ENCODE measurements at places on chromosomes 3 and 15. TPM values are rescaled to one million over a fixed set of nuclear protein-coding genes. Genes with fewer than 3 reads are reported as not detected.
A peak's percentile ranks its signal among the peaks of the same experiment; 100 is the strongest.

The GRAMD1C gene
- total RNA-seq: 12.1 TPM

The CLDN18 gene
- not detected for total RNA-seq

The STX19 gene
- not detected for total RNA-seq

The BFSP2 gene
- total RNA-seq: not detected

The FGF7 gene
- 97.7 TPM for total RNA-seq

The GOLGA6L10 gene
- 0.49 TPM for total RNA-seq

The INTS14 gene
- 31.7 TPM for total RNA-seq

The SCN11A gene
- total RNA-seq: 0.25 TPM

The CPEB1 gene
- total RNA-seq: 40.9 TPM

DNA sequence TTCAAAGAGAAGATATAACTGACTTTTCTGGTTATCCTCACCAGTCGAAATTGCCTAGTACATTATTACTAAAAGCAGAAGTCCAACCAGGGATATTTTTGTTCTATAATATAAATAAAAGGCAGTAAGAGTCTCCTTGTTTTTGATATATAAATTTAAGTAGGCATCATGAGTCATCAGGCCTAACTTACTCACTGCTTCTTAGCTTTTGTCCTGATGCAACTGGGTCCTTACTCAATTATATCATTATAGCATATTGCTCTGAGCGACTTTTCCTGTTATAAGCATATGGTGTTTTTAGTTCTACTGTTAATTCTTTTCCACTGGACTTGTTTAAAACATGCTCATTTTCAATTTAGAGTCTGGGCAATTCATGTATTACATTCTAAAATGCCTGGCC, 910.1 kb downstream of the MCTP2 start:
- no peak for DNase-seq

DNA sequence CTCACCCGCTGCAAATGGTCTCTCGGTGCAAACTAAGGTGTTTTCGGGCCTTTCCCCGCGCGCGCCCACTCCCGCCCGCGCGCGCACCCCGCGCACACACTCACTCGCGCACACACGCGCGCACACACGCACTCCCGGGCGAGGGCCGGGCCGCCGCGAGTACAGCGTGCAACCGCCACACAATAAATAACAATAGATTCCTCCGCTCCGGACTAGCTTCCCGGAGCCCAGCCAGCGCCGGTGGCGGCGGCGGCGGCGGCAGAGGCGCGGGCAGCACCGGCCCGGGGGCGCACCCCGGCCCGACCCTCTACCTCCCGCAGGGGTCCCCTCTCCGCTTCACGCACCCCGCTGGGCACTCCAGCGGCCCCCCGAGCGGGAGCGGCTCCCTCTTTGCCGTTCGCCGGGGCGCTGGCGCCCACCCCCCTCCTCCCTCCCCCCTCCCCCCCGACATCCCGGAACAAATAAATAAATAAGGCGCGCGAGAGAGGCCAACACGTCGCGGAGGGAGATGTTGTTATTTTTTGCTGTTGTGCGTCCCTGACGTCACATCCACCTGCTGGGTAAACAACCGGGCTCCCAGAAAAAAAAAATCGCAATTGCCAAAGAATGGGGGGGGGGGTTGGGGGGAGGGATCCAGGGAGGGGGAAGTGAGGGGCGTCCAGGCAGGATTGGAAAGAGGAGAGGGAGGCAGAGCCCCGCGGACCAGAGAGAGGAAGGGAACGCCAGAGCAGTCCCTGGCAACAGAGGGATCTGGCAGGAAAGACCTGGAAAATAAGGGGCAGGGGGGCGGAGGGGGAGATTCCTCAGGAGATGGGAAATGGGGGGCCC, at the start of gene FOXP1:
FOXP1 (minus strand) TSS at position 163 of the 828 bp plus-strand sequence. CDS start 385,347 bp downstream, outside the sequence.
- peak; percentile 70 for DNase-seq

GRCh38 chr3:41888368-41889076, 73.4 kb downstream of the ULK4 start:
- DNase-seq: no peak

GRCh38 chr3:77536038-77536775, 496.3 kb downstream of the ROBO2 start:
- DNase-seq: no peak

DNA sequence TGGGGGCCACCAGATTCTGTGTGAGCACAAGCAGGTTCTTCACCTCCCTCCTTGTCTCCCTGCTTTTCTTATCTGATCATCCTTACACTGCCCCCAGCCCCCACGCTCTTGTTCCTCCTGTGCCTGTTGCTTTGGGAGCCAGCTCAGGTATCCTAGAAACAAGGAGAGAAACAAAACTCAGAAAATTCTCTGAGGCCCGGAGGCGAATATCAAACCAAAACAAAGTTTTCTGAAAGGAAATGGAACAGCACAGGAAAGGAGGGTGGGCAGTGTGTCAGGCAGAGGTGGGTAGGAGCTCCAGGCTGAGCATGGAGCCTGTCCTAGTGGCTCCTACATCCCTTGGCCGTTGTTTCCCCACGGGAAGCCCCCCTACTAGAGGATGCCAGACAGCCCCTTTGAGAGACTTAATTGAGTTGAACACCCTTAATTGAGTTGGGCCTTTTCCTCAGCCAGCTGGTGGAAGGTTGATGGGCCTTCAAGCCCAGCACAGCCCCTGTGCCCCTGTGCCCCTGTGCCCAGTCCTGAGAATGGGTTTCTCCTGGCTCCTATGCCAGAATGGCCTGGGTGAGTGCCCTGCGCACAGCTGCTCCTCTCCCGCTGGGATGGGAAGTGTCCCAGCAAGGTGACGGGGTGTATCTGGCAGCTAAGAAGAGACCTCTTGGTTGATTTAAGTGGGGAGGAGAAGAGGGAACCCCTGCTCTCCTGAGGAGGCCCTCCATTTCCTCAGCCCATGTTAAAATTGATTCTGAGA, 22.8 kb upstream of the JMJD7 start:
- no peak for DNase-seq

- DNase-seq: no peak
These were observed 7.6 kb downstream of the FRMD4B start for GRCh38 chr3:69378112-69378802.

GRCh38 chr3:4314688-4315087, 11.5 kb downstream of the SETMAR start:
- DNase-seq: peak; percentile 9

- peak; percentile 87 for DNase-seq
These were observed 96.5 kb downstream of the LIPC start for GRCh38 chr15:58528188-58528870.

DNA sequence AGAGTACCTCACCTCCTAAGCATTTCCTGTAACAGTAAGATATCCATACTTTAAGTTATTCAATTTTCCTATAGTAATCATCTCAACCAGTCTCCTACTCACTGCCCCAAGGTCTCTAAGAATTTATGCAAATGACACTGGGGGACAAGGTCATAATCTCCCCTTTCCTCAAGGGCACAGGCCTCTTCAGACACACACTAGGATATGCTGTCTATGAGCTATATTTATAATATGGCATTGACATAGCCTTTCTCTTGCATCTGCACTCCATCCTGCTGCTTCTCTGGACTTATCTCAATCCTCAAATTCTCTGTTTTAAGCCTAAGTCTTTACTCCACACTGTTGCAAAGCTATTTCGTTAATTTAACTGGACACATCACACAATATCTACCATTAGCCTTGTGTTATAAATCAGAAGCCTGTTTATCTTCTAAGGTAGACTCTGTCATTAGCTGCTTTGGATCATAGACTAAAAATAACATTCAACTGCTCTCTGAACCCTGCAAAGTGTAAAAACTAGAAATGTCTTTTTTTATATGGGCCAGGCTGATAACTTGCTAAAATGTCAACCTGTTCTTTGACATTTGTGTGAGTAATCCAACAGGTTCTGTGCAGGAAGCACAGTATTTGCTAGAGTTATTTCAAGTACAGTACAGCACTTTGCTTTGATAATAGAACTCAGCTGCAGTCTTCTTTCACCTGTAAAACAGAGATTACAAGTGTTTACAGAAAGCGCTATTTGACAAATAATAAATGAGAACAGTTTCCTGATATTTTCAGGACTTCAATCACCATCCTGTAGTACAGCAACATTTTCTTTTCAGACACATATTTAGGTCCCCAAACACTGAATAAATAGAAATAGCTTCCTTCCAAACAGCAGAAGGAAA, 17.8 kb upstream of the SEC62 start:
- no peak for DNase-seq

DNA sequence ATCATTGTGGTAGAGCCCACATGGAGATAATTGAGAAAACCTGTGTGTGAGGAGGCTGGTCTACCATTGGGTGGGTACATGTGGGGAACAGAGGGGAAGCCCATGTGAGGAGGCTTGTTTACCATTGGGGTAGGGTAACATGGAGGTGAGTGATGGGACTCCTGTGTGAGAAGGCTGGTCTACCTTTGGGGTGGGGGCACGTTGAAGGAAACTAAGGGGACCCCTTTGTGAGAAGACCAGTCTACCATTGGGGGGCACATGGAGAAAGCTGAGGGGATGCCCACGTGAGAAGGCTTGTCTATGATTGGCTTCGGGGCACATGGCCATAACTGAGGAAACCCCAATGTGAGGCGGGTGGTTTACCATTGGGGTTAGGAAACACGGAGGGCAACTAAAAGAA, 158.5 kb downstream of the FBLN2 start:
- no peak for DNase-seq

DNA sequence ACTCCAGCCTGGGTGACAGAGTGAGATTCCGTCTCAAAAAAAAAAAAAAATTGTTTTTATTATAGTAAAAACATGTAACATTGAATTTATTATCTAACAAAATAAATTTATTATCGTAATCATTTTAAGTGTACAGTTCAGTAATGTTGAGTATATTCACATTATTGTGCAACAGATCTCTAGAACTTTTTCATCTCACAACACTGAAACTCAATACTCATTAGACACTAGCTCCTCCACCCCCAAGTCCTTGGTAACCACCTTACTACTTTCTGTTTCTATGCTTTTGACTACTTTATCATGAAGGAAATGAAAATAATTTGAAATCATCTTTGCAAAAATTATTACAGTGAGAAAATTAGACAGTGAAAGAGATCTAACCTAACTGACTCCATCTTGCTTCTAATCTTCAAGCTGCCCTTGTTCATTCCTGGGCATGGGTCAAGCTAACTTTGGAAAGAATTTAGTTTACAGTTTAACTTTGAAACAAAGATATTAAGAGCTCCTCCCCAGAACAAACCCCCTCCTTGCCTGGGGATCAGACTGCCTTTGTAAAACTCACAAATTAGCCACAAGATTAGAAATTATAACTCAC, 15.0 kb upstream of the FYCO1 start:
- DNase-seq: no peak

- DNase-seq: peak; percentile 88
These were observed 125.8 kb downstream of the PGPEP1L start for GRCh38 chr15:98881526-98882520.

DNA sequence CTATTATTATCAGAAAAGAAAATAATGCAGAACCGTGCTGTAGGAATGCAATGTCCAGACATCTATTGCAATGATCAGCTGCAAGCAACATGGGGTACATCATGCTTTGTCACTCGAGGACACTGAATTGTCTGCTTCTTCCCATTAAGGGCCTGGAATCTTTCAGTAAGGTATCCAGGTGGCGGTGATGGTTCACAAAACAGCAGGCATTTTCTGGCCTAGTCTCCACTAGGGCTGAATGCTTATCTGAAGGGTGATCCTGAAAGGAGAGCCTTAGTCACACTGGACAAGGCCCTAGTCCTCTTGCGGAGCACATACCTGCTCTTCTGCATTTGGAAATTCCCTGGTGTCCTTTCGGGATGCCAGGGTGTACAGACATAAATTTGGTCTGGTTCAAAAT, 21.2 kb downstream of the ITPR1 start:
- no peak for DNase-seq

- no peak for DNase-seq
These were observed 29.9 kb upstream of the SFMBT1 start for GRCh38 chr3:53075743-53076140.

- no peak for DNase-seq
These were observed 117.5 kb upstream of the ARHGEF3 start for GRCh38 chr3:56919137-56919796.

DNA sequence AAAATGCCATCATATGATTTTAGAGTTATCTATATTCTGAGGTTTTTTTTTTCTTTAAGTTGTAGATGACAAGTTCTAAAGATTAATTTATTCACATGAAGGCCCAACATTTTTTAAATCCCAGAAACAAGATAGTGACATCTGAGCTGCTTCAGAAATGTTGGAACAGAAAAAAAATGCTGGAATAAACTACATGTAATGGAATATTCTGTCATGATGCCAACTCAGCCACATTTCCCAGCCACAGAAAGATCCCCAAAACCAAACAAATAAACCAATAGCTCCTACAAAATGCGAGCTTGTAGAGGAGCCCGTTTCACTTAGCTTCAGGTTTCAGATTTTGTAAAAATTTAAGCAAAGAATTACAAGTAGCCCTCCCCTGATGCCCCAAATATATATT, 111.0 kb upstream of the MYO5C start:
- DNase-seq: peak; percentile 26

DNA sequence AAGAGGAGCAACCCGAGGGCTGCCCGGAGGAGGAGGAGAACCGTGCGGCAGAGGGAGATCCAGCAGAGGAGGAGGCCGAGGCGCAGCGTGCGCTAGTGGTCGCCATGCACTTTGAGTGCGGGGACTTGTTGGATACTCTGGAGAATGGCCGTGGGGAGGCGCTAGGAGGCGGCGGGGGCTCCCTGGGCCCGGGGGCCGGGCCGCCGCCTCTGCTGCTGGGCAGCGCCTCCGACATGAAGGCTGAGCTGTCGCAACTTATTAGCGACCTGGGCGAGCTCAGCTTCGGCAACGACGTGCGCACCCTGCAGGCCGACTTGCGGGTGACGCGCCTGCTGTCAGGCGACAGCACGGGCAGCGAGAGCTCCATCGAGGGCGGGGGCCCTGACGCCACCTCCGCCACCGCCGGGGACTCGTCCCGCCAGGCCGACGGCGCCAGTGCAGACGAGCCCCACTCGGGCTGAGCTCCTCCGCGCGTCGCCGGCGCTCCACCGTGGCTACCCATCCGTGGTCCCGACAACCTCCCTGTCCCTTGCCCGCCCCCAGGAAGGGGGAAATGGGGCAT, 2.0 kb downstream of the FAM43A start:
- DNase-seq: peak; percentile 53

DNA sequence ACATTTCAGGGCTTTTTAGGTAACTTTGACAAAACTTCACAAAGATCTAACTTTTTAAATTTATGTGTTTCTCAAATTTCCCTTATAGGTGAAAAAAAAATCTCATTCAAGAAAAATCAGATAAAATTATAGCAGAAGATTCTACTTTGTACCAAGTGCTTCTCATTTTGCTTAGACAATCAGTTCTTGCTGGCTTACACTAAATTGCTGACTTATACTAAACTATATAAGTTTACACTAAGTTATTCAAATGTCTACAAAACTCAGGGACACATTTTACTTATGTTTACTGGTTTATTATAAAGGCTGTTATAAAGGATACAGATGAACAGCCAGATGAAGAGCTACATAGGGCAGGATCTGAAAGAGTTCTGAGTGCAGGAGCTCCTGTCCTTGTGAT, 195.1 kb downstream of the ZPLD1 start:
- DNase-seq: no peak

- peak; percentile 44 for DNase-seq
These were observed 1.7 kb downstream of the SPATA12 start for GRCh38 chr3:57062101-57062631.
